ENCODE measurements at places on chromosomes 6 and 20. TPM values are rescaled to one million over a fixed set of nuclear protein-coding genes. Genes with fewer than 3 reads are reported as not detected.

- DNase-seq, result no peak
These were observed 45.6 kb downstream of the STK38 start for GRCh38 chr6:36501686-36502085.

DNA sequence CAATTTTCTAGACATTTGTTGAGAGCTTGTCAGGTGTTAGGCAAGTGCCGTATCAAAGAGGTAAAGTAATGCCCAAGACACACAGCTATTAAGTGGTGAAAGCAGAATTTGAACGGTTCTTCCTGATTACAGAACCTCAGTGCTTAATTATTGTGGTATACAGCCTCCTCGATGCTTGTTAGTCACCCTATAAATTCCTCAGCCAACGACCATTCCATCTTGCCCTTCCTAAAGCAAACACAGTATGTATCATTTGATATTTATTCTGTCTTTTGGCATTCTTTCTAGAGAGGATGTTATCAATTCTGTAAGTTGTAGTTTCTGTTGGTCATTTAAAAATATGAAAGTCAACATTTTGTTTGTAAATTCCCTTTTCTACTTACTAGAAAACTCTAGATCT is 297.8 kb upstream of the BMP2 start:
- no peak for DNase-seq

GRCh38 chr6:22550971-22551670 is 18.2 kb upstream of the HDGFL1 start:
- no peak for DNase-seq

- DNase-seq, result no peak
These were observed 54.1 kb upstream of the FYN start for GRCh38 chr6:111927321-111927720.

DNA sequence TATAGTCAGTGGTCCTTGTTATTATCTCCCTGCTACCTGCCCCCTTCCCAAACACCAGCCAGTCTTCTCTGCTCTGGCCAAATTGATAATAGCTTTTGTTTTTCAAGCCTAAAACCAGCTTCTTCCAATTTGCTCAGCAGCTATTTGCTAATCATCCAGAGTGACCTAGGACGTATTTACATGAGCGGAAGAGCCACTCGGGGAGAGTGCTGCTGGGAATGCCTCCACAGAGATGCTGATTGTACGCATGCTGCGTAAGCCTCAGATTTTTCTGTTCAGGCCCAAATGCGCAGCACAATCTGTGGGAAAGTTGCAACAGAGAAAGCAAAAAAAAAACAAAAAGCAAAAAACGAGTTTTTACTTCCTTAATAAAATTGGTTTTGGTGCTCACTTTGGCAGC is 24.4 kb upstream of the ID1 start:
- DNase-seq, result no peak

DNA sequence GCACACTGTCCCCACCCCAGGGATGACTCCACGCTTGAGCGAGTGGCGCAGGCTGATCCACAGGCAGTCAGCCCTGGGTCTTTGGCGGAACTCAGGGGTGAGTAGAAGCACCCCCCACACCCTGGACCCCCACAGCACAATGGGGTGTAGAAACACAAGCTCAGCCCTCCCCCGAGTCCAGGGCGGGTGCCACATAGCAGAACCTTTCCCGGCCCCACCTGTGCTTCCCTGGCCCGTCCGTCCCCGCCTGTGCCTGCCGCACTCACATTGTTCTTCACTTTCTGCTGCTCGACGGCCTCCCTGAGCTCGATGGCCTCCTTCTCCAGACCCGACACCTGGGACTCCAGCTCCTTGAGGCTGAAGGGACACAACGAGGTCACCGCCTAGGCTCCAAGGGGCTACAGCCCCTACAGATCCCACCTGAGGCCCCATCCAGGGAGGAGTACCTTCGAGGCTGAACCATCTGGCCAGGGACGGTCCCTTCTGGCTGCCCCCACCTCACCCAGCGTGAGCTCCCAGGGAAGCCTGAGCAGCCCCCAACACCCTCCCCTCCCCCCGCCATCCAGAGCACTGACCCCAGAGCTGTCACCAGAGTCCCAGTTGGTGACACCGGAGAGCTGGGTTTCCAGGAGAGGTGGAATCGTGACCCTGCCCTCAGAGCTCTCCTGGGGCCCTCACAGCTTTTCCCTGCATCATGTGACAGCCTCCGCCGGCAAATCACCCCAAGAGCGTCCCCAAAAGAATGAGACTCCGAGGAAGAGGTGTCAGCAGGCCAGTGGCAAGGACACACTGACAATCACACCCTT is 55.6 kb downstream of the DSTN start:
- no peak for DNase-seq

- DNase-seq, result peak; percentile 14
These were observed 123.9 kb downstream of the MAFB start for GRCh38 chr20:40565001-40565681.

GRCh38 chr20:3755814-3756480 is 11.6 kb downstream of the ADISSP start:
- DNase-seq, result no peak

- DNase-seq, result no peak
These were observed 974.1 kb downstream of the EYS start for GRCh38 chr6:64732888-64733287.

DNA sequence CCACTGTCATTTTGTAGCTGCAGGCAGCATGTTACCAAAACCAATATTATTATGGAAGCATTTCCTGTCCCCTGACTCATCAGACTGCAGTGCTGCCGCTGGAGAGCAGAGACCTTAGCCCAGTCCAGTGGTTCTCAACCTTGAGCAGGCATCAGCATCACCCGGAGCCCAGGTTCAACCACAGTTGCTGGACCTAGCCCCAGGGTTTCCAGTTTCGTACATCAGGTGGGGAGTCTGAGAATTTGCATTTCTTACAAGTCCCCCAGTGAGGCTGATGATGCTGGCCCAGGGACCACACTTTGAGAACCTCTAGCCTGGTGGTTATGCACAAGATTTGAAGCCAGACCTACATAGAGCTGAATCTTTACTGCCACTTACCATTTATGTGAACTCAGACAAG is 47.3 kb downstream of the LY86 start:
- no peak for DNase-seq

GRCh38 chr20:47380481-47380880 is 24.0 kb upstream of the ZMYND8 start:
- DNase-seq, result no peak

DNA sequence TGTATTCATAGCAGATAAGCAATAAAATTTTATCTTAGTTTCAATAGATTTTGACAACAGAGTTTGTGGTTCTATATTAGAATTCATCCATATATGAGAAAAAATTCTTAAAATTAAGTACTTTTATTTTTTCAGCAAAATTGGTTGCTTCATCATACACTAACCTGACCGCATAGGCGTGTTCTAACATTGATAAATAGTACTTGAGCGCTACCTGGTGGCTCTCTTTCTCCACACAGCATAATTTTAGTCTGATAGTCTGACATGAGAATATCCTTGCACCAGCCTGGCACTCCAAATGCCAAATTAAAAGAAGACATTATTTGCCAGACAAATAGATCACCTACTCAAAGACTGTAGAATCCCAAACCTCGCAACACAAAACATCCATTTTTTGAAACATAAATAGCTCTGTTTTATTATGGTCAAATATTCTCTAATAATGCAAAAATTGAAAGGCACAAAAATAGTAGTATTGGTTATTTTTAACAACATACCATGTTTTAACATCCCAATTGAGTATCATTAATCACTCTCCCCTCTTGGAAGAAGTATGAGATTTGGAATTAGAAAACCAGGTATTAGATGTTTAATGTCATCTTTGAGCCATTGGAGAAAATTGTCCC is 33.0 kb upstream of the FILIP1 start:
- peak; percentile 32 for DNase-seq

GRCh38 chr20:11205769-11206362 is 532.1 kb upstream of the JAG1 start:
- DNase-seq, result no peak

DNA sequence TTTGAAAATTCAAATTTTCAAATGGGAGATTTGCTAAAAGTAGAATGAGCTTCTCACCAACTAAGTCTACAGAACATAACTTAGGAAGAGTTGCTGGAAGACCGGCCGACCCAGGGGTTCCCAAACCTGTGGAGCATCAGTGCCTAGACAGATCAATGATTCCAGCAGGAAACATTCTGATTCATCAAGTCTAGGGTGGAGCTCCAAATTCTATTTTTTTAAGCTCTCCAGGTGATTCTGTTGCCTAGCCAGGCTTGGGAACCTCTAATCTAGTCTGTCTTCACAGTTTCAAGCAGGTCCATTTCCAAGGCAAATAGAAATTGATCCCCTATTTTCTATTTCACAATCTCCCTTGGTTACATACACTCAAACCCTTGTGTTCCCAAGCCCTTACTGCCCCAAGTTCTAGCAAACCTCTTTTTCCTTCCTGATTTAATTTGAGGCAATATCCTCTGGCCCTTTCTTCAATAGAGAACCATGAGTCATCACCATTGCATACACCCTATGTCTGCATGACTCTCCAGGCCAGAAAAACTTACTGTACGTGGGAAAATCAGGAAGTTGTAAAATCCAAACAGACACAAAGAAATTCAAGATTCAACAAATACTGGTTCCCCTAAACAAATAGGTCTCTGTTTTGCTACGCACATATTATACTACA is 8.9 kb downstream of the ATXN1 start:
- DNase-seq, result no peak

DNA sequence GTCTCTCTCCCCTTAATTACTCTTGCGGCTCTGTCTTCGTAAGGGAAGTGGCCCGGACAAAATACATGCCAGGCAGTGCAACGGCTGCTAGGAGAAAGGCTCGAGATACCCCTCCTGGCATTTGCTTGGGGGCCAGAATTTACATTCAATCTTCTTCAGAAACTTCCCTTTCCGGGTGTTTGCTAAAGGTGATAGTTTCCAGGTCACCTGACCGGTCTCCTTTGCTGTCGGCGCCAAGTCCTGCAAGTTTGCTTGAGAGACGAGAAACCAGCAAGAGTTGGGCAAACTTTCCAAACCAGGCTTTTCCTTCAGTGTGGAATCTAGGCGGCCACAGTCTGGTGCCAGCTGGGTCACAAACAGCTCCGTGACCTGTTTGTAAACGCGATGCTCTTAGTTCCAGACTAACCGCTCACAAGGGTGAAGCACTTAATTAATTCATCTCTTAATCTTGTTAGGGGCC is 563 bp upstream of the SRSF3 start:
- peak; percentile 57 for DNase-seq

GRCh38 chr6:43990275-43990626 is 137.0 kb downstream of the MRPL14 start:
- no peak for DNase-seq

DNA sequence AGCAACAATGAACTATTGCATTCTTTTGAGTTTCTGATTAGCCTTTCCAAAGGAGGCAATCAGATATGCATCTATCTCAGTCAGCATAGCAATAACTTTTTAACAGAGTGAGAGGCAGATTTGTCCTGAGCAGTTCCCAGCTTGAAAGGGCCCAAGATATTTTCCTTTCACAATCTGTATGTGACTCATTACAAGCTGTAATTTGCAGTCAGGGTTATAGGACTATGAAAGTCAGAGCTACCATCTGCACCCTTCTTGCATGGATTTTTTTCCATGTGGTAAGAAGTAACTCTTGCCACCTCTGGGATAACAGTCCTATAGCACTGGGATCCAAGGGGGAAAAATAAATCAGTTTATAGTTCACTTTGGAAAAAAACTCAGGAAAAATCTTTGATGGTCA is 318.2 kb upstream of the RGS17 start:
- DNase-seq, result no peak

DNA sequence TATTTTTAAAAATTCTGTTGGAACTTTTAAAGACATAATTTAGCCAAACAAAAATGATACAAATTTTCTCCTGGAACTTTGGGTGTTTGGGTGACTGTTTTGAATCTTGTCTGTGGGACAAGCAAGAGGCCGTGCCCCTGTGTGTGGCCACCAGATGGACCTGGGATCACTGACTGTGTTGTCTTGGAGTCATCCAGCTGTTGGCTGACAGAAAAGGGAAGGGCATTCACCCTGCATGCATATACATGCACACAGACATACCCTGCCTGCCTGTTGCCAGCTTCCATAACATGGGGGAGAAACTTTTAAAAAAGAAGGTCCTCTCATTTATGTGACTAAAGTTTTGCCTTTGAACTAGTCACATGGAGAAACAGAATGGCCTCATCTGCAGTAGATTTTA is 72.7 kb downstream of the BLOC1S5 start:
- DNase-seq, result no peak

- DNase-seq, result no peak
These were observed 667.8 kb upstream of the ID4 start for GRCh38 chr6:19169366-19169765.

GRCh38 chr6:118546880-118547218 is 1.2 kb upstream of the PLN start:
- no peak for DNase-seq

DNA sequence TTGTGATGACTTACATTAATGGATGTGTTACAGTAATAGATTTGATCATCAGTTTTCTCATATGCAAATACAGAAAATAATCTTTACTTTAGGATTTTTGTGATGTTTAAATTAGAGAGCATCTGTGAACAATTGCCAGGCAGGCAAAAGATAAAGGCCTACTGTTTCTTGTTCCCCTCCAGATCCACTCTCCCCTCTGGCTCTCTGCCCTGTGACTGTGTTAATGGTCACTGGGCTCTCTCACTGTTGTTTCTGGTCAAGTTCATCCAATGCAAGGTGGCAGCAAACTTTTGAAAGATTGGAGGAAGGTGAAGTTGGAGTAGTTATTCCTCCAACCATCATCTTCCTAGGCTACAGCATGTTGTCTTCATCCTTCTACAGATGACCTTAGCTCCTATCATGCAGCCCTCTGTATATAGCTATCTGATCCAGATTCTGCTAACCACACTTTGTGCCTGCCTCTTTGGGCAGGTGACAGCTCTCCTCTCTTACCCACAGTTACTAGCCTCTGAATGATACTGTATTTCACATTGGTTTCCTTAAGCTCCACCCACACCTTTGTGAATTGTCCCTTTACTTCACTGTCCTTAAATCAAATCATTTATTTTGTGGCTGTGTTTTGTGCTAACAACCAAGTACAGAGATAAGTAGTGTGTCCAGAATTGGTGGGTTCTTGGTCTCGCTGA is 48.9 kb upstream of the ARG1 start:
- no peak for DNase-seq

- DNase-seq, result peak; percentile 68
These were observed 22.6 kb upstream of the HLA-DQB2 start for GRCh38 chr6:32785781-32786533.

DNA sequence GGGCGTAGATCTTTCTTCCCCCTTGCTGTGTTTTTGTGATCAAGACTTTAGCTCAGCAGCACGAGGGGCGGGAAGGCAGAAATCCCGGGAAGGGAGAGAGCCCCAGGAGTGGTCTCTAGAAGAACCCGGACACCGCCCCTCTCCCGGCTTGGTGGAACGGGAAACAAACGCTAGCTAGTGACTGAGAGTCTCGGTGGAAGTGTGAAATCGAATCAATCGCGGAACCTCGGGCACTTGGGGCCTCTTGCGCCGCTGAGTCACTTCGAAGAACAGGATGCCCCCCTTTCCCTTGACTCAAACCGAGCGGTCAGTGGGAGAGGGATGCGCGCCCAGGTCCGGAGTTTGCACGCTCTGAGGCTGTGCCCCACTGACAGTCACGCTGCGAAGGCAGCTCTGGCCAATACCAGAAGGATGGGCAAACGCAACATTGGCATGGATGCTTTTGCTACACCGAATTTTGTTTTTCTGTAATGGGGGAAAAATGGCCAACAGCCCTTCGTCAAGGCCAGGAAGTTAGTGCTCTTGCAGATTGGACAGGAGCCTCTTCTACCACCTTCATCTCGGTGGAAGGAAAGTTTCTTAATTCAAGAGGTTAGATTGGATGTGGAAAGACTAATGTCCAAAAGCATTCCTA is 1.6 kb upstream of the OLIG3 start:
- no peak for DNase-seq

Gene GTSF1L
- not detected for total RNA-seq

Gene ROS1
- 0.07 TPM for total RNA-seq

Gene FAM209A
- total RNA-seq, result not detected

Gene PLCB4
- total RNA-seq, result 0.73 TPM
